ENCODE measurements at places on chromosomes 5 and 9.

- no peak overlapping the region for H3K4me3 ChIP-seq
- no peak for DNase-seq
- H3K27me3 ChIP-seq = no peaks in the 10 kb centered on the region
These were observed 133.4 kb downstream of the ADAMTS19 start for GRCh38 chr5:129593525-129593924.

- H3K4me3 ChIP-seq = no peak overlapping the region
- no peak for DNase-seq
- H3K27me3 ChIP-seq = no peaks in the 10 kb centered on the region
- H3K4me1 ChIP-seq = no peaks in the 10 kb centered on the region
- no peaks in the 10 kb centered on the region for H3K36me3 ChIP-seq
- no peak overlapping the region for H3K27ac ChIP-seq
These were observed 111.0 kb upstream of the VCAN start for GRCh38 chr5:83360573-83360972.

- no peak overlapping the region for H3K4me3 ChIP-seq
- no peak overlapping the region for H3K27ac ChIP-seq
- H3K4me1 ChIP-seq = no peaks in the 10 kb centered on the region
- no peak for DNase-seq
- no peaks in the 10 kb centered on the region for H3K36me3 ChIP-seq
These were observed 29.2 kb upstream of the NFIL3 start for GRCh38 chr9:91452844-91453243.

GRCh38 chr9:129939431-129939830 lies 103.6 kb downstream of the FNBP1 start:
- H3K4me3 ChIP-seq = no peak overlapping the region
- no peak for DNase-seq
- H3K27me3 ChIP-seq = no peaks in the 10 kb centered on the region
- H3K27ac ChIP-seq = no peak overlapping the region
- H3K36me3 ChIP-seq = no peaks in the 10 kb centered on the region
- H3K4me1 ChIP-seq = peaks cover 1% of the 10 kb centered on the region

GRCh38 chr9:16358751-16359150 lies 511.7 kb downstream of the BNC2 start:
- no peaks in the 10 kb centered on the region for H3K27me3 ChIP-seq
- no peak for DNase-seq
- H3K27ac ChIP-seq = no peak overlapping the region
- H3K4me3 ChIP-seq = no peak overlapping the region

DNA sequence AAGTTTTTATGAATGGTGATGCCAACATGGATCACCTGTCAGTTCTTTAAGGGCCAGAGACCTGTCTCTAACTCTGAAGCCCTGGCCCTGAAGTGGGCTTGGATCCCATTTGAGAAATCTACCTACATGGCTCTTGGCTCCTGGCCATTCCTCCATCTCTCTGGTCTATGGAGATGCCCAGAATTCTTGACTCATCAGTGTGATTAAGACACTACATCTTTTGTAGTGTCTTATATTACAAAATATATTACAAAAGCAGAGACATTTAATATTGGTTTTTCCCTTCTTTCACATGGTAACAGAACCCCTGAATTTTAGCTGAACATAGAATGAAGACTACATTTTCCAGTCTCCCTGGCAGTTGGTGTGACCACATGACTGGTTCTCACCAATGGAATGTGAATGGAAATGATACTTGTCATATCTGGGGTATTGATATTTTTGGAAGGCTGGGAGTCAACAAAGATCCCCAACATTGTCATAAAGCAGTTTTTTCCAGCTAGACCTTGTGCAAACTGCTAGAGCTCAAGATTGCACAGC lies 198.3 kb downstream of the SREK1 start:
- no peak overlapping the region for H3K4me3 ChIP-seq
- no peaks in the 10 kb centered on the region for H3K4me1 ChIP-seq
- H3K36me3 ChIP-seq = no peaks in the 10 kb centered on the region
- no peaks in the 10 kb centered on the region for H3K27me3 ChIP-seq
- no peak for DNase-seq

GRCh38 chr9:19137282-19137681 lies 10.0 kb upstream of the PLIN2 start:
- H3K27me3 ChIP-seq = no peaks in the 10 kb centered on the region
- no peak overlapping the region for H3K4me3 ChIP-seq
- H3K4me1 ChIP-seq = no peaks in the 10 kb centered on the region

- no peak overlapping the region for H3K27ac ChIP-seq
- H3K4me1 ChIP-seq = no peaks in the 10 kb centered on the region
These were observed 19.4 kb downstream of the PLPPR1 start for GRCh38 chr9:101047848-101048397.

DNA sequence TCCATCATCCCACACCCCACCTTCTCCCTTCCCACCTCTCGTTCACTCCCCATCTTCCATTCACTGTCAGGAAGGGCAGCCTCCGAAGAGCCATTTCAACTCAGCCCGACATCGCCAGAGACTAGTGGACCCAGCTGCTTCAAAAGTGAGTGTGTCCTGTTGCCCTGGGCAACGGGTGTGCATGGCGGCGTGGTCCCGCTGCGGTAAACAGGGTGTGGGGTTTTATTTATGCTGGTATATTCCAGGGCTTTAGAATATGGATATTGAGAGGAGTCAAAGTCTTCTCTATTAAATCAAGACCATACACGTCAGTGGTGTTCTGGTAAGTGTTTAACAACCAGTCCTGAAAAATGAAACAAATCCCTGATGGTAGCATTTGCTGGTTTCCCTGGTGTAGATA lies 274.5 kb downstream of the MAST4 start:
- H3K27ac ChIP-seq = no peak overlapping the region
- no peaks in the 10 kb centered on the region for H3K36me3 ChIP-seq
- no peak for DNase-seq

GRCh38 chr5:17929171-17929570 lies 294.9 kb downstream of the TAF11L14 start:
- H3K27ac ChIP-seq = no peak overlapping the region
- no peak for DNase-seq
- H3K36me3 ChIP-seq = no peaks in the 10 kb centered on the region
- H3K4me1 ChIP-seq = no peaks in the 10 kb centered on the region

DNA sequence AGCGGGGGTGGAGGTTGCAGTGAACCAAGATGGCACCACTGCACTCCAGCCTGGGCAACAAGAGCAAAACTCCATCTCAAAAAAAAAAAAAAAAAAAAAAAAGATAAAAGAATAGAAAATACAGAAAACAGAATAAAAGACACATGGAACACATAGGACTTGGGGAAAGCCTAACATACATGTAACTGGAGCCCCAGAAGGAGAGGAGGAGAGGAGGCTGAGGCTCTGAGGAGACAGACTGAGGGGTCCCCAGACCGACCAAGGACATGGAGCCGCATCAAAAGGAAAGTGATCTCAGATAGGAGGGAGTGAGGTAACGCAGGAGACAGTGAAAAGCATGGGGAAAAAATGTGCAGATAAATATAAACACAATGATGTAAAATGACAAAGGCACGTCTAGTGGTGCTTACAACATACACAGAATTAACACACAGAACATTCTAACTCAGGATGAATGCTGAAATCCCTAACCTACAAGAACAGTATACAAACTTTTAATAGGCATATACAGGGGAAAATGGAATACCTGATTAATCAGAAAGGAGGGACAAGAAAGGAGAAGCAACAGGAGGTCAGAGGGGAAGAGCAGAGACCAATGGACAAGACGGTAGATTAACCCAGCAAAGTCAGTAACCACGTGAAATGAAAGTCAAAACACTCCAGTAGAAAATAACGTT lies 65.2 kb upstream of the UBAC1 start:
- no peaks in the 10 kb centered on the region for H3K27me3 ChIP-seq
- H3K4me1 ChIP-seq = peaks cover 1% of the 10 kb centered on the region
- H3K27ac ChIP-seq = no peak overlapping the region

- H3K4me3 ChIP-seq = no peak overlapping the region
- no peaks in the 10 kb centered on the region for H3K4me1 ChIP-seq
- H3K27me3 ChIP-seq = no peaks in the 10 kb centered on the region
- no peak overlapping the region for H3K27ac ChIP-seq
- no peak for DNase-seq
These were observed 70.2 kb upstream of the ADAMTS2 start for GRCh38 chr5:179415291-179416060.

DNA sequence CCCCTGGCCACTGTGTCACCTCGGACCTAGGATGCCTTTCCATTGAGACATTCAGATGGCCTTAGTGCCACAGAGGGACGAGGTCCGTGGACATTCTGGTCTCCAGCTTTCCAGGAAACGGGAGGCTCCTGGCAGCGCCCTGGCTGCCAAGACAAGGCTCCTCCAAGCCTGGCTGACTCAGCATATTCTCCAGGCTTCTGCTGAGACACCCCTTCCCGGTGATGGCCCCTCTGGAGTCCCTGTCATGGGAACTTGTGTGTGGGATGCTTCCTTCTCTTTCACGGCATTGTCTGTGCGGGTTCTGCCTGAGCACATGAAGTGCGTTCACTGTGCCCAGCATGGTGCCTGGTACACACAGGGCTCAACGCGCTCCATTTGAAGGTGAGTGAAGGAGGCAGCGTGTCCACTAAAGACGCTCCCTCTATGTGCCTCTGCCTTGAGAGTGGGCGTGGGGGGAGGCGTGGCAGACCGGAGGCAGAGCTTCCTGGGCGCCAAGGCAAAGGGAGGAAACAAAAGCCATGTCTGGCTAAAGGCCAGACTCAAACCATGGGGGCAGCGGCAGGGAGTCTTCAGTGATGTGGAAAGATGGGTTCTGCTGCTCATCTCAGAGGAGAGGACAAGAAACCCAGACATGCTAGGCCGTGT lies 46.4 kb upstream of the PRRC2B start:
- no peak for DNase-seq
- no peaks in the 10 kb centered on the region for H3K36me3 ChIP-seq
- H3K27ac ChIP-seq = no peak overlapping the region

GRCh38 chr9:6645355-6646292 lies at the start of gene GLDC:
GLDC (minus strand) TSS chr9:6645729; CDS start chr9:6645499, 230 bp downstream.
- peaks cover 1% of the 10 kb centered on the region for H3K4me1 ChIP-seq
- H3K27ac ChIP-seq = no peak within 1 kb of the TSS
- peak within 1 kb of the TSS; percentile 46 for H3K4me3 ChIP-seq

GRCh38 chr5:65805089-65805488 lies 83.1 kb downstream of the NLN start:
- H3K27ac ChIP-seq = no peak overlapping the region
- DNase-seq = no peak
- peaks cover 12% of the 10 kb centered on the region for H3K36me3 ChIP-seq
- H3K4me3 ChIP-seq = no peak overlapping the region

GRCh38 chr5:80346055-80346454 lies 26.3 kb downstream of the SPZ1 start:
- peak; percentile 11 for DNase-seq
- H3K36me3 ChIP-seq = no peaks in the 10 kb centered on the region
- H3K4me1 ChIP-seq = no peaks in the 10 kb centered on the region
- H3K27ac ChIP-seq = no peak overlapping the region

- H3K36me3 ChIP-seq = no peaks in the 10 kb centered on the region
- no peak overlapping the region for H3K27ac ChIP-seq
- no peak overlapping the region for H3K4me3 ChIP-seq
These were observed 24.2 kb upstream of the ZNF618 start for GRCh38 chr9:113851873-113852272.

- H3K27me3 ChIP-seq = no peaks in the 10 kb centered on the region
- no peaks in the 10 kb centered on the region for H3K36me3 ChIP-seq
- H3K4me1 ChIP-seq = no peaks in the 10 kb centered on the region
- no peak overlapping the region for H3K4me3 ChIP-seq
- DNase-seq = no peak
- no peak overlapping the region for H3K27ac ChIP-seq
These were observed 28.2 kb upstream of the HAND1 start for GRCh38 chr5:154506049-154506715.

DNA sequence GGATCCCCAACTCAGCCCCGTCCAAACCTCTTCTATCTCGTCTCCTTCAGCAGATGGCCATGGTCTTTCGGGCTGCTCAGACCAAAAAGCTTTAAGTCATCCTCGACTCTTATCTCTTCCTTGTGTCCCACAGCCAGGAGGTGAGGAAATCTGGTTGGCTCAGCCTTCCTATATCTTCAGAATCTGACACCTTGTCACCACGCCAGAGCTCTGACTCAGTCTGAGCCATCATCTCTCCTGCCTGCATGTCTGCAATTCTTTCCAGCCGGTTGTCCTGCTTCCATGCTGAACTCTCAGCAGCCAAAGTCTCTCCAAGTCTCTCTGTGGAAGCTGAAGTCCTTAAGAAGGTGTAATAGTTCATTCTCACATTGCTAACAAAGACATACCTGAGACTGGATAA lies 419.3 kb upstream of the ADAMTS16 start:
- no peak overlapping the region for H3K27ac ChIP-seq
- no peaks in the 10 kb centered on the region for H3K4me1 ChIP-seq
- DNase-seq = no peak
- H3K27me3 ChIP-seq = no peaks in the 10 kb centered on the region
- no peaks in the 10 kb centered on the region for H3K36me3 ChIP-seq

DNA sequence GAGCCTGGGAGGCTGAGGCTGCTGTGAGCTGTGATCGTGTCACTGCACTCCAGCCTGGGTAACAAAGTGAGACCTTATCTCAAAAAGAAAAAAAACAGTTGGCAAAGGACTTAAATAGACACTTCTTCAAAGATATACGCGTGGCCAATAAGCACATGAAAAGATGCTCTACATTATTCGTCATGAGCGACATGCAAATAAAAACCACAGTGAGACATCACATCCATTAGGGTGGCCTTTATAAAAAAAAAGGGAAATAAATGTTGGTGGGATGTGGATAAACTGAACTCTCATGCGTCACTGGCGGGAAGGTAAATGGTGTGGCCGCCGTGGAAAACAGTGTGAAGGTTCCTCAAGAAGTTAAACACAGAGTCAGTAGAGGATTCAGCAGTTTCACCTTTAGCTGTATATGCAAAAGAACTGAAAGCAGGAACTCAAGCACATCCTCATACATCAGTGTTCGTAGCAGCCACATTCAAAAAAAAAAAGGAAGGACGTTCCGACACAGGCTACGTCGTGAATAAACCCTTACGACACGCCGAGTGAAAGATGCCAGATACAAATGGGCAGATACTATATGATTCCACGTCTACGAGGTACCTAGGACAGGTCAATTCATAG lies 24.5 kb upstream of the NRARP start:
- H3K27me3 ChIP-seq = no peaks in the 10 kb centered on the region
- H3K27ac ChIP-seq = no peak overlapping the region
- DNase-seq = no peak
- H3K4me1 ChIP-seq = no peaks in the 10 kb centered on the region

DNA sequence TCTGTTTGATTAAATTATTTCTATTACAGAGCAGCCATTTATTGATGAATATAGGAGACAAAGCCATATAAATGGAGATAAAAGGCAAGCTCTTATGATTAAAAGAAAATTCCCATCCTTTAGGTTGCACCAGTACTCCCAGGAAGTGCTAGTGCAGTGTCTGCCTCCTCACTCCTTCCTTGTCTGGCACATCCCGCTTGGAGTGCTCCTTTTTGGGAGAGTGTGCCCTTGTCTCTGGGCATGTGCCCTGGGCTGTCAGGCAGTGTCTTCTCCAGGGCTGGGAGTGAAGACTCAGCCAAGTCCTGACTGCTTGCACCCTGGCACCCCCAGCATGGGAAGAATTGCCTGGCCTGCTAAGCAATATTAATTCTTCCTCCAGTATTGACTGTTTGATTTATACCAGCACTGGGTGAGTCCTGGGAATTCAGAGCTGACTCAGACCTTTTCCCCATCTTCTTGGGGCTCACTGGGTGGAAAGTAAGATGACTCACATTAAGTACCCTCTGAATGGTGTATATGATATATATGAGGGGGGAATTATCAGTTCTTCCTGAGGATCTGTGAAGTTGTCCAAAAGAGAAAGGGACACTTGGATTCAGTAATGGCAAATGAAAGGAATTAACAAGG lies 62.1 kb downstream of the ZSWIM6 start:
- no peak for DNase-seq
- H3K36me3 ChIP-seq = no peaks in the 10 kb centered on the region
- no peak overlapping the region for H3K4me3 ChIP-seq
- H3K27me3 ChIP-seq = no peaks in the 10 kb centered on the region
- no peak overlapping the region for H3K27ac ChIP-seq
- H3K4me1 ChIP-seq = no peaks in the 10 kb centered on the region

- H3K4me1 ChIP-seq = no peaks in the 10 kb centered on the region
- DNase-seq = no peak
- H3K4me3 ChIP-seq = no peak overlapping the region
- no peaks in the 10 kb centered on the region for H3K36me3 ChIP-seq
These were observed 60.6 kb downstream of the PAM start for GRCh38 chr5:102815540-102816332.
